ENCODE measurements at places on chromosomes 5 and 9. TPM values are rescaled to one million over a fixed set of nuclear protein-coding genes. Genes with fewer than 3 reads are reported as not detected.
A peak's percentile ranks its signal among the peaks of the same experiment; 100 is the strongest.

CA9 gene
- total RNA-seq: not detected

FOXI1 gene
- total RNA-seq: not detected

SPATA31D4 gene
- total RNA-seq: not detected

TAS2R1 gene
- not detected for total RNA-seq

PRRX2 gene
- total RNA-seq: not detected

STPG3 gene
- not detected for total RNA-seq

OR1N2 gene
- not detected for total RNA-seq

PCDH1 gene
- 75.2 TPM for total RNA-seq

LAMC3 gene
- 56.0 TPM for total RNA-seq

LCNL1 gene
- total RNA-seq: 4.1 TPM

CCDC192 gene
- total RNA-seq: not detected

FRMD3 gene
- 33.4 TPM for total RNA-seq

GRCh38 chr5:96279801-96280542, 153.1 kb downstream of the PCSK1 start:
- DNase-seq: no peak

DNA sequence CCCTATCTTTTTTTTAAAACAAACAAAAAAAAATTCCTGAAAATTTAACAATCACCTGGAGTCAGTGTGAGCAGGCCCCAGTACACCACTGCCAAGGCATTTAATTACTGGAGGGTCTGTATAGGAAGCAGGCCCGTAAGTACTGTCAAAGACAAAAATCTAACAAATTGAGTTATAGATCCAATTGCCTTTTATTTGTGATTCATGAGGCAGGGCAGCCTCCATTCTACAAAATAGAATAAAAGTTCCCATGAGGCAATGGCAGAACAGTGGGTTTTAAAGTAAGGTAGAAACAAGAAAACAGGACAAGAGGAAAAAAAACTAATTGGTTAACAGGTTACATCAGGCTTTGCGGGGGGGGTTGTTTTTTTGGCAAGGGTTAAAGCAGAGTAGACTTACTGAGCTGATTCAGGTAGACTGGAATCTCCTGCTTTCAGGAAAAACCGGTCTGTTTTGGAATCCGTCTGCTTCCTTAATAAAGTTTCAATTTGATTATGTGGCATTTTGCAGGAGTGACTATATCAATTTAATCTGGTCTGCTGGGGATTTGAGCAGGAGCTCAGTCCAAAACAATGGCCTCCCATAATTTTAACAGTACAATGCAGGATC, 48.9 kb downstream of the AUH start:
- no peak for DNase-seq

DNA sequence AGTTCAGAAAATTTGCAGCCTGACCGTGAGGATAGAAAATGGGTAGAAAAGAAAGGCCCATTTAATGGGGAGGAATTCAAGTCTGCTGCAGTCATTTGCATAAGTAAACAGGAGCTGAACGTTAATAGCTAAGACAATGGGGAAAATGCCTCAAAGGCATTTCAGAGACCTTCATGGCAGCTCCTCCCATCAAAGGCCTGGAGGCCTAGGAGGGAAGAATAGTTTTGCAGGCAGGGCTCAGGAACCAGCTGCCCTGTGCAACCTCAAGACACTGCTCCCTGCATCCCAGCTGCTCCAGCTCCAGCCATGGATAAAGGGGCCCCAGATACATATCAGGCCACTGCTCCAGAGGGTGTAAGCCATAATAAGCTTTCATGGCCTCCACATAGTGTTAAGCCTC, 32.2 kb upstream of the CDH18 start:
- DNase-seq: no peak

GRCh38 chr5:38809388-38810359, 36.1 kb upstream of the OSMR start:
- DNase-seq: no peak

- no peak for DNase-seq
Observed at GRCh38 chr9:129235931-129236331, 57.9 kb upstream of the IER5L start.

GRCh38 chr5:143914756-143915155, 102.8 kb downstream of the HMHB1 start:
- DNase-seq: no peak

GRCh38 chr9:13446286-13446937, 166.9 kb upstream of the MPDZ start:
- no peak for DNase-seq

DNA sequence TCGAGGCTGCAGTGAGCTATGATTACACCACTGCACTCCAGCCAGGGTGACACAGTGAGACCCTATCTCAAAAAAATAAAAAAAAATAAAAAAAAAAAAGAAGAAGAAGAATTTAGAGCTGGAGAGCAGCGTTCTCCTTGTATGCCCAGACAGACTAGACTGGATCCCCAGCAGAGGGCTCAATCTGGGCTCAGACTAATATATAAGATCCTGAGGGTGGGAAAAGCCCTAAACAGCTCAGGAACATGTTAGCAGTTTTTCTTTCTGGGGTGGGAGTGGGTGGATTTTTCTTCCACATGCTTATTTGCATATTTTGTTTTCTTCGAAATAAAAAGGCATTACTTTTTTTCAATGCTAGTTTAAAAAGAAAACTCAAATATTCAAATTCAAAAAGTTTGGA, 904 bp upstream of the BSPRY start:
- no peak for DNase-seq

GRCh38 chr9:101691657-101692056, 46.8 kb downstream of the GRIN3A start:
- DNase-seq: no peak

- DNase-seq: no peak
Observed at GRCh38 chr9:12425878-12426864, 267.0 kb upstream of the TYRP1 start.

GRCh38 chr9:6007058-6007769, 8.2 kb downstream of the RANBP6 start:
- DNase-seq: peak; percentile 96

- no peak for DNase-seq
Observed at GRCh38 chr9:129408535-129409215, 212.2 kb downstream of the C9orf50 start.

- peak; percentile 63 for DNase-seq
Observed at GRCh38 chr5:14748180-14748900, 83.8 kb downstream of the OTULIN start.

DNA sequence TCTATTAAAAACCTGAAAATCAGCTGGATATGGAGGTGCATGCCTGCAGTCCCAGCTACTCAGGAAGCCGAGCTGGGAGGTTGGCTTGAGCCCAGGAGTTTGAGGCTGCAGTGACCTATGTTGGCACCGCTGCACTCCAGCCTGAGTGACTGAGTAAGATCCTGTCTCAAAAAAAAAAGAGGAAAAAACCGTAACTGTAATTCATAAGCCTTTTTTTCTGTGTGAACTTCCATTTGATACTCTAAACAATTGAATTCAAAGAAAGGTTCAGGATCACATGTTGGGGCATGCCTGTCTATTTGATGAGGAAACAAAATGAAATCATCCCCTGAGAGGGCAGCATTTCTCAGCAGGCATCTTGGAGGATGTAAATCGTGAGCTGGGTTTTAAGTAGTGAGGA, 38.8 kb downstream of the ITGA2 start:
- DNase-seq: no peak

- peak; percentile 36 for DNase-seq
Observed at GRCh38 chr5:151155775-151156506, 1.6 kb downstream of the ANXA6 start.

DNA sequence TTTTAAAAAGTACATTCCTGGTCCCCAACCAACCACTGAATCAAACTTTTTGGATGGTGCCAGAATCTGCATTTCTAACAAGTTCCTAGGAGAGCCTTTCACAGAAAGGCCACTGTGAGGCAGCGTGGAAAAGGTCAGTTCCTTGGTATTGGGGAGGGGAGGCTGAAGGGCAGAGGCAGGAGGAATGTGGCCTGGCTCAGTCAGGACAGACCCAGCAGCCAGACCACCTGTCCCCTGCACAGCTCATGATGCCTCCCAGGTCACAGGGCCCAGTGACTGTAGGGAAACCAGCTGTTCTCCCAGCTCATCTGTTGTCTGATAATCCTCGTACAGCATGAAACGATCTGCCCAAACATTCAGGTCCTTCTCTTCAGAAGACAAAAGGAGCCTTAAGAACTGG, 132.9 kb downstream of the LHFPL2 start:
- no peak for DNase-seq

- DNase-seq: no peak
Observed at GRCh38 chr9:127664678-127665507, 41.9 kb upstream of the CFAP157 start.

DNA sequence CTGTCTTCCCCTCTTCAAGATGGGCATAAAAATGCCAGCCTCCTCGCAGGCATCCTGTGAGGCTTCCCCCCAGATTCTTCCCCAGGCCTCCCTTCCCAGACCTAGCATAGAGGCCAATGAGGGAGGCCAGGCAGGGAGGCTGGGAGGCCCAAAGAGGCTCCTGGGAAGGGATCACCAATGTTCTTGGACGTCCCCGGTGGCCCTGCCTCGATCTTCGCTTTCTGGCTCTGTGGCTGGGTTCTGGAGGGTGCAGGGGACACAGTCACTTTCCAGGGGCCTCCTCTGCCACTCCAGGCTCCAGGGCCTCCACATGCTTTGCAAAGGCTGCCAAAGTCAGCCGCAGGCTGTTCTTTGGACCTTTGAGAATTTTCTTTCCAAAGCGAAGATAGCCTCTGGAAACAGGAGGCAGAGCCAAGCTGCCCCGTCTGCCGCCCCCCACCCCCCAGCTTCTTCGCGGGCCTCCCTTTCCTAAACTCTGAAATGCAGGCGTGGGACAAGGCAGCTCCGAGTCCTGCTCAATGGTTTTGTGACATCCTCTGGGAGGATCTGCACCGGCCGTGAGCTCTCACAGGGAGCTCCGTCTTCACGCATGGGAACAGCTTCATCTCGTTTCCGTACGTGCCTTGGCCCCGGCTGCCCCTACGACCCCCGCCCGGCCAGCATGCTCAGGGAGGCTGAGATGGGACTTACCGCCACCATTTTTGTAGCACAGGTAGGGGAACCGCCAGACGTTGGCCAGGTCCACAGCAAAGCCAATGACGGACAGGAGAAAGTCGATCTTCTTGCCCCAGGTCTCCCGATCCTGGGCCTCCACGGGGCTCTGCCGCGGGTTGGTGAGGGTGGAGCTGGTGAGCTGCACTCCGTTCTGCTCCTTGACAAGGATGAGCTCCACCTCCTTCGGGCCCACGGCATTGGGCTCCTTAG, 2.8 kb downstream of the SLC6A3 start:
- peak; percentile 11 for DNase-seq

DNA sequence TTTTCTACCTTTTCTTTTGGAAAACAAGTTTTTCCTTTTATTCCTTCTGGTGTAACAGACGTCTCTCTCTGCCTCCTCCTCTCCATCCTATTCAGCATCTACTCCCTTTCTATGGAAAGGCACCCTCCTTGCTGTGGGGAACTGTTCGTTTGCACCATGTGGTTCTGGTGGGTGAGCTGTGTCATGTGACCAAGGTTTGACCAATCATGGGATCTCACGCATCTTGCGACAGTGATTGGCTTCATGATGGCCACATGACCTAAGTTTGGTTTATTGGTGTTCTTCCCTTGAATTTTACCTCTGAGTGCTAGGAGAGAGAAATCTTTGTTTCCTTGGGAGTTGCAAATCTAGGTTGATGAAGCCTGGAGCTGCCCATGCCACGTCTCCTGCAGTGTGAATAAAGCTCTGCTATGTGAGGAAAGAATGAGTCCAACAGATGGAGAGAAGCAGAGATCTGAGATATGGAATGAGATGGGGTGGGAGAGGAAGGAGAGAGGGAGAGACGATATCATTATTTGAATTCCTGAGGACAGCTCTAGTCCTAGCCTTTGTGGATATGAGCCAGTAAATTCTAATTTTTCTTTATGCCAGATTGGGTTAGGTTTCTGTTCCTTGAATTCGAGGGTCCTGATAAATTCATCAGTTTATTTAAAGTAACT, 178.8 kb upstream of the IL12B start:
- no peak for DNase-seq

DNA sequence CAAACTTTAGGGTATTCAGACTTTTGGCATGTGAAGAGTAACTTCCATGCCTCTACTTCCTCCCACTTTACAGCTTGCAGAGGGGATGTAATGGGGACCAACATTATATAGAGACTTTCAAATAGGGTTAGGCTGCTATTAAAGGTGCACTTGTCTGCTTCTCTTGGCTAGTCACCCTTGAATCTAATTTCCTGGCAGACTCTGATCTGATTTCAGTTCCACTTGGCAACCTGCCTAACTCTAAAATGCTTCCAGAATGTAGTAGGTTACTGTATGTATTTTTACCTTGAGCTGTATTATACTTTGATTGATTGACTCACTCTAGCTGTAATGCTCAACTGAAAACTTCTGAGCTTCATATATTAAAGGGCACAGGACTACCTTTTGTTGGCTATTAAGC, 693.4 kb downstream of the KCTD16 start:
- no peak for DNase-seq

GRCh38 chr5:62371409-62371808, 32.3 kb downstream of the DIMT1 start:
- no peak for DNase-seq

DNA sequence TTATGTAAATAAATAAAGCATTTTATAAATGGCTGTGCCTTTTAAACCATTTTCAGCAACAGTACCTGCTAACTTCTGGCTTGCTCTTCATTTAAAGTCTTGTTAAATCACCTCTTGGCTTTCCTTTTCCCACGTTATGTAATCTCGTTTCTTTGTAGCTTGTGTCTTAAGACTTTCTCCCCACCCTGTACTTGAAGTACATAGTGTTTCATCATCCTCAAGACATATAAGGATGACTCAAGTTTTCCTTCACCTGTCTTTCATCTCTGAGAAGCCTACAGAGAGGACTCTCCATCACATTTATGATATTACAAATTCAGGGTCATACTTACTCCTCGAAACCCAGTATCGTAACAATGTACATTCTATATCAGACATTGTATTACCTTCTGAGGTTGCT, 33.9 kb downstream of the PRELID2 start:
- no peak for DNase-seq

DNA sequence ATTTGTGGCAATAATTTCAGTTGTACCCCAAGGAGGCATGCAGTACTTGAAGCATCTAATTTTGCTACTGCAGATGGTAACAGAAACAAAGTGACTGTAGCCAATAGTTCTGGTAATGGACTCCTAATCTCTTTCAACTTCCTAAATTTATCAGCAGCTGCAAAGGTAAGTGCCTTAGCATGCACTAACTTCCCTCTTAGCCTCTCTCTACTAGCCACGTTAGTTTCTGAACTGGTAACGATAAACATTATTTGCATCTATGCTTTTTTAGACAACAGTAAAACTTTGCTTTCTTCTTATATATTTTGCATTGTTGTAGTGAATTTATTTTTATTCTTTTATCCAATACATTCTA, 6.2 kb upstream of the CKS2 start:
- DNase-seq: no peak

GRCh38 chr5:88872971-88873370, 10.0 kb downstream of the MEF2C start:
- no peak for DNase-seq

- no peak for DNase-seq
Observed at GRCh38 chr5:92801911-92802310, 779.1 kb downstream of the NR2F1-AS1 start.

DNA sequence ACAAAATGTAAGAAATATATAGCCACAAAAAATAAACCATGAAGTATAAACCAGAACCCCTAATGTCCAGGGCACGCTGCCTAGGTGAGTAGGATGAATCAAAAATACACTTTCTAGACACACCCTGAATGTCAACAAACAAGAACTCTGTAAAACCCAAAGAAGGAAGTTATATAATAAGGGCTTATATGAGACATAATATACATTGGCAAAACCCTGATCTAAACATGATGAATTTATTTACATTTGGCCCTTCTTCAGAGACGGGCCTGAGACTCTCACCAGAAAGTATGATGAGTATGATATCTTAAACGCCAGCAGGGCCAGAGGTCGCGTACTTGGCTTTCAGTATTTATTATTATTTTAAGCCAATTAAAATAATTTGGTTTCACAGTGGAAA, 125.1 kb upstream of the FST start:
- DNase-seq: no peak
